Liver (tissue), 10 donors: ENCODE measurements at places on chromosomes 6 and 20.

GRCh38 chr20:24825591-24825990, 123.5 kb upstream of the CST7 start:
- no peaks in the 10 kb centered on the region for H3K27me3 ChIP-seq
- H3K27ac ChIP-seq = no peak overlapping the region
- no peaks in the 10 kb centered on the region for H3K4me1 ChIP-seq
- H3K36me3 ChIP-seq = no peaks in the 10 kb centered on the region
- no peak overlapping the region for H3K4me3 ChIP-seq

GRCh38 chr6:118649918-118650581, 1.3 kb downstream of the CEP85L start:
- peaks cover 20% of the 10 kb centered on the region for H3K4me1 ChIP-seq
- no peaks in the 10 kb centered on the region for H3K36me3 ChIP-seq
- peak overlapping the region; percentile 47 for H3K4me3 ChIP-seq
- H3K27ac ChIP-seq = peak overlapping the region; percentile 97

DNA sequence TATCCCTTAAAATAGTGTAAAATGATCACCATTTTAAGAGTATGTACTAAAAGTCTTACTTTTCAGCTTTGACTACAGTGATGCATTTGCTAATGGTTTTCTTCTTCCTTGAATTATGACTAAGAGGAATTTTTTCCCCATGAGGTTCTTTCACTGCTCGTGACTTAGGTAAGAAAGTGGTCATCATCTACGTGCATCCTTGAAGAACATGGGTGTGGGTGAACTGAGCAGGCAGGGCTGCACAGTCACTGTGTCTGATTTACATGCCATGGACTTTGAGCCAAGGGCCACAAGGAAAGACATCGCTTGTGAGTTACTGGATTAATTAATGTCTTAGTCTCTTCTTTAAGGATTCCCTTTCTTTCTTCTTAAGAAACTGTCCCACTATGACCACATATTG, 33.3 kb downstream of the NQO2 start:
- no peak overlapping the region for H3K4me3 ChIP-seq
- no peaks in the 10 kb centered on the region for H3K4me1 ChIP-seq
- no peak for DNase-seq
- H3K27me3 ChIP-seq = no peaks in the 10 kb centered on the region
- H3K27ac ChIP-seq = no peak overlapping the region

DNA sequence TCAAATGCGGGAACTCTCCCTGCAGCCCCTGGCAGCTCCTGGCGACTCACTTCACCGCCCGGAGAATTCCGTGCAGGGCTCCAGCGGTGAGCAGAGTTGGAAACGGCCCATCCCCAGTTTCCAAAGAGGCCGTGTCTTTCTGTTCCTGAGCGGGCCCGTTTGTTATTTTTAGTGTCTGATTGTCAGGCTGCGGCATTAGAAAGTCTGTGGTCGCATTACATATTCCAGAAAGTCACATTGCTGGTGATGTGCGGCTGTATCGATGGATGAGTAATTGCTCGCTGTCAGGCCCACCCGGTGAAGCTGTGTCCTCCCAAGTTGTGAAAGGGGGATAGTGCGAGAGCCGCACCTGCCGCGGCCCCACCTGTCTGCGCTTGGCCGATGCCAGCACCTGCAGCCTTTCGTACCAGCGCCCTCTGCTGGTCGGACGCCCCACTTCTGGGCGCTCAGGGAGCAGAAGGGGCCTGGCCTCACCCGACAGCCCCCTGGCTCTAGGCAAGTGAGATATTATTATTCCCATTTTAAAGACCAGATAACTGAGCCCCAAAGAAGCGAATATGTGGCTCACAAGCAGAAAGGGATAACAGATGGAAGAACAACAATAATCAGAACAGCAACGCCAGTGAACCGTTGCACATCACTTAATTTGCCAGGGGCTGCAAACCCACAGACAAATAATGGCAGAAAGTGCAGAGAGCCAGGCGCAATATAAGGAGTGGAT, 244.9 kb downstream of the TSHZ2 start:
- peaks cover 7% of the 10 kb centered on the region for H3K4me1 ChIP-seq
- H3K36me3 ChIP-seq = no peaks in the 10 kb centered on the region
- peak overlapping the region; percentile 42 for H3K4me3 ChIP-seq
- peak; percentile 84 for DNase-seq
- no peak overlapping the region for H3K27ac ChIP-seq

GRCh38 chr6:122423734-122424133, 24.3 kb downstream of the HSF2 start:
- no peaks in the 10 kb centered on the region for H3K27me3 ChIP-seq
- no peaks in the 10 kb centered on the region for H3K4me1 ChIP-seq
- DNase-seq = no peak
- H3K27ac ChIP-seq = no peak overlapping the region
- peaks cover 5% of the 10 kb centered on the region for H3K36me3 ChIP-seq
- H3K4me3 ChIP-seq = no peak overlapping the region

- DNase-seq = no peak
- H3K4me3 ChIP-seq = no peak overlapping the region
- H3K36me3 ChIP-seq = peaks cover 2% of the 10 kb centered on the region
- H3K4me1 ChIP-seq = no peaks in the 10 kb centered on the region
- H3K27ac ChIP-seq = no peak overlapping the region
- H3K27me3 ChIP-seq = no peaks in the 10 kb centered on the region
Measured at GRCh38 chr6:130065609-130066156, 47.3 kb downstream of the L3MBTL3 start.

GRCh38 chr6:9484091-9484490, 930.8 kb downstream of the TFAP2A start:
- H3K4me1 ChIP-seq = no peaks in the 10 kb centered on the region
- no peak overlapping the region for H3K27ac ChIP-seq
- H3K36me3 ChIP-seq = no peaks in the 10 kb centered on the region
- H3K4me3 ChIP-seq = no peak overlapping the region
- no peaks in the 10 kb centered on the region for H3K27me3 ChIP-seq

DNA sequence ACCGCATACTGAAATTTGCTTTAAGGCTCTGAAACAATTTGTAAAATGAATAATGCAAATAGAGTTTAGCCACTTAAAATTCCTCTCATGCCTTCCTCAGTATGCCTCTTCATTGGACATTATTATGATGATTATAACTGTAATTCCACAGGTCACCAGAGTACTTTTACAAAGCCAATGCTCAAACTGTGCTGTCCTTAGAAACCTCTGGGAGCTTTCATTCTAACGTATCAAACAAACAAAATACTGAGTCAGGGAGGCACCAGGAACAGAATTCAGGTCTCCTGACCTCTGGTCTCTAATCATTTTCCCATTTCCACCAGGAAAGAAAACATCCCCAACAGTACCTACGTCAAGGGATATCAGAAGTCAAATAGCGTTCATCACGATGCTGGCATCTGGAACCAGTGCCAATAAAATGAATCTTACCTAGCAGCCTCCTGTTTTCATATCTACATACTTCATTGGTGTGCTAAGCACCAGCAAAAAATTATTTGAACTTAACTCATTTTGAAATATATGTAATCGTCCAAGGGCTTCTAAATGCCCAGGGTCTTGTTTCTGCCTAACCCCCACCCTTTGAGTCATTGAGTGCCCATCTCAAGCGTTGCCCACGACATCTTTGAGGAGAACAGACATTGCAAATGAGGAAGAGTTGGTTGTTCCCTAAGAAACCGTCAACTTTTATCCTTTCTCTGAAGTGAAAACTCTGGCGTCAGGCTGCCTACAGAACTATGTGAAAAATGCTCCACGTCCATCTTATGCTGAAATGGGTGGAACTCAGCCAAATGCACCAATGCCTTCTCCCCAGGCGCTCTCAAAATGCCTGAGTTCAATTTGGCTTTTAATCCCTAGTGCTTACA, 37.9 kb downstream of the NEDD9 start:
- peaks cover 23% of the 10 kb centered on the region for H3K36me3 ChIP-seq
- H3K27ac ChIP-seq = no peak overlapping the region
- H3K4me1 ChIP-seq = no peaks in the 10 kb centered on the region
- no peak for DNase-seq
- H3K27me3 ChIP-seq = no peaks in the 10 kb centered on the region

- H3K4me1 ChIP-seq = no peaks in the 10 kb centered on the region
- no peak overlapping the region for H3K4me3 ChIP-seq
- no peaks in the 10 kb centered on the region for H3K36me3 ChIP-seq
- H3K27ac ChIP-seq = no peak overlapping the region
- no peaks in the 10 kb centered on the region for H3K27me3 ChIP-seq
- DNase-seq = peak; percentile 16
Measured at GRCh38 chr20:44052166-44052565, 134.8 kb downstream of the JPH2 start.

GRCh38 chr6:43436577-43437282, 9.4 kb downstream of the ABCC10 start:
- no peak for DNase-seq
- H3K4me3 ChIP-seq = no peak overlapping the region
- peaks cover 11% of the 10 kb centered on the region for H3K36me3 ChIP-seq
- no peaks in the 10 kb centered on the region for H3K4me1 ChIP-seq
- no peaks in the 10 kb centered on the region for H3K27me3 ChIP-seq

GRCh38 chr6:157757430-157758403, 65.3 kb upstream of the SNX9 start:
- H3K4me1 ChIP-seq = peaks cover 3% of the 10 kb centered on the region
- no peak overlapping the region for H3K4me3 ChIP-seq
- H3K36me3 ChIP-seq = no peaks in the 10 kb centered on the region
- H3K27me3 ChIP-seq = no peaks in the 10 kb centered on the region
- no peak for DNase-seq

DNA sequence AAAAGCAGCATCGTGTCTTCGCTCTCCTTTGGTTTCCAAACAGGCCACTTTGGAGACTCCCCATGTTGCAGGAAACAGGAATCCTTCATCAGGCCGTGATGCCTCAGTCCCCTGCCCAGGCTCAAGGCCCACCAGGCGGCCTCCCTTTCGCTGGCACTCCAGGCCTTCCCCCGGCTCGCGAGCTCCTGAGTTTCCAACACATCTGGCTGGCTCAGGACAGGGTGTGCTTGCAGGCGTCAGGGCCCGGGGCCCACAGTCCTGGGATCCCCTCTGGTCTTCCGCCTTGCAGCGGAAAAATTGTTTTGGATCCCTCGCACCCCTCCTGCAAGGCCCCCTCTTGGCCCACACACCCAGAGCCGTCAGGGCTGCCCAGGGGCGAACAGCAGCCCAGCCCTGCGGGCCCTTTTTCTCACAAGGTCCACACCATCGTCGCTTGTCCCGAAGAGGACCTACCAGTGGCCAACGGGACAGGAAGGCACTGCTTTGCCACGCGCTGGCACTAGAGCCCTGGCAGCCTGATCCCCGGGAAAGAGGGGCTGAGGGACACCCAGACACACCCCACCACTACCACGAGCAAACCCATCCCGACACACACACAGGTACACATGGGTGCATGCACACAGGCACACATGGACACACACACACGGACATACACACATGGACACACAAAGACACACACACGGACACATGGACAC, 1930.9 kb upstream of the DEFB115 start:
- H3K27me3 ChIP-seq = no peaks in the 10 kb centered on the region
- H3K4me1 ChIP-seq = no peaks in the 10 kb centered on the region
- H3K27ac ChIP-seq = no peak overlapping the region
- H3K36me3 ChIP-seq = no peaks in the 10 kb centered on the region
- no peak for DNase-seq

DNA sequence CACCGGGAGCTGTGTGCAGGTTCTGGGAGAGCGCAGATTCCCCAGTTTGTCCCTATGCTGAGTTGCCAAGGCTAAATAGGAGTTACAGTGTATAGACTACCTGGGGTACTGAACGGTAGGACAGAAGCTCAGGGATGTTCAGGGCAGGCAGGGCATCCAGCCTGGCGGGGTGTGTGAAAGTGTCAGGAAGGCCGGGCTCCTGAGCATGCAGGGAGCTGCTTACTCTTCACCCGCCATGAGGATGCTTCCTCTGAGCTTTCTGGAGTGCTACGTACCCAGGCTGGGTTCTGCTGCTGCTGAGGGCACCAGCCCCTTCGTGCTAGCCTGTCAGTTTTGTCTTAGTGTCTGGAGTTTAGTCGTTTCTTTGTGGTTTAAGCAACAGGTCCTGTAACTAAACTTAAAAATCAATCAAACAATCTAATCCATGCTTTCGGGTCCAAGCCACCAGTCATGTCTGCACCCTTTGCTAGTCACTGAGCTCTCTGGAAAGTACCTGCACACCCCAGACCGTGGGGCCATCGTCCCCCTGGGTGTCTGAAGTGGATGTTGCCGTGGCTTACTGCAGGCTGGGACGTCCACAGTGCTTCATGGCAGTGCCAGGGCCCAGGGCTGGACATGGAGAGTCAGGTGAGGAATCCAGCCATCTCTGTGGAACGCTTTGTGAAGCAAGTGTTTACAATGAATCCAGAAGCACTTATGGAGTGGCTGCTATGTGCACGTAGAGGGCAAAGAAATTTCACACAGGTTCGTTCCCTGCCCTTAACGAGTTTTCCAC, 220.3 kb upstream of the SNX9 start:
- H3K36me3 ChIP-seq = no peaks in the 10 kb centered on the region
- no peaks in the 10 kb centered on the region for H3K27me3 ChIP-seq

- no peak overlapping the region for H3K27ac ChIP-seq
- peaks cover 28% of the 10 kb centered on the region for H3K36me3 ChIP-seq
- no peak overlapping the region for H3K4me3 ChIP-seq
- DNase-seq = no peak
- no peaks in the 10 kb centered on the region for H3K4me1 ChIP-seq
Measured at GRCh38 chr20:41167118-41167470, 29.8 kb downstream of the PLCG1 start.

DNA sequence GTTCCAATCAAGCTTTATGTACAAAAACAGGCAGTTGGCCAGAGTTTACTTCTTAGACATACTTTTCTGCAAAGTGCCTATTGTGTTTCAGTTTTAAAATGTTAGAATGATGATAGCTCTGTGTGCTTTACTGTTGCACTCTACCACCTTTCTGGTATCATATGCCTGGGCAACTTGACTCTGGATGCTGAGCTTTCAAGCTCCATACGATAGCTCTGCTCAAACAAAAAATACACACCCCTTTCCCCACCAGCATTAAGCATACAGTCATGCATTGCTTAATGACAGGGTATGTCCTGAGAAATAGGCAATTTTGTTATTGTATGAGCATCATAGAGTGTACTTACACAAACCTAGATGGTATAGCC, 123.1 kb downstream of the RCAN2 start:
- DNase-seq = no peak
- no peaks in the 10 kb centered on the region for H3K36me3 ChIP-seq
- no peak overlapping the region for H3K4me3 ChIP-seq
- H3K27ac ChIP-seq = no peak overlapping the region
- no peaks in the 10 kb centered on the region for H3K27me3 ChIP-seq

DNA sequence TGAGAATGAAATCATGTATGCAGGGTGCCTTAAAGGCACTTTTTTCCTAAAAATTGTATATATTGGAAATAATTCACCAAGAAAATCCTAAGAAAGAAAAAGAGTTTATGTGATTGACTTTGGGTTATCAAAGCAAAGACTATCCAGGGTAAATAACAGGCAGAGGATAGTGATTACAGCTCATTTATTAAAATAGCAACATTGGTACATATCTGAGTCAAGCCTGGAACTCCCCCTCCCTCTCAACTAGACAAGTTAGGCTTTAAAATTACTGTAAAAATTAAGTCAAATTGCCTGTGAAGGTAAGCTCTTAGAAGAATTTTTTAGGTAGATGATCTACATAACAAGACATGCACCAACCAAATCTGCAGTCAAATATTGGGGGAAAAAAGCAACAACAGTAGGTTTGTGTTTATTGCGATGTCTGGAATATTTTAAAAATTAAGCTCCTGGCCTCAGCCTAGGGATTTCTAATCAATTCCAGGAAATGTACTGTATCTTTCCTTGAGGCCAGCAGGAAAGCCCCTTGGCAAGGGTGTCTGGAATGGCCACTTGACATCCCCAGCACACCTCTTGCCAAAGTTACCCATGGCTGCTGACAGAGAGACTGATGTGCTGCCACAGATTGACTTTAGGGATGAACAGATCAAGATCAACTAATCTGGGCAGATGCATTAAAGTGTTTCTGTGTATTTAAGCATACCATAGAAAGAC, 31.2 kb upstream of the HBS1L start:
- no peaks in the 10 kb centered on the region for H3K36me3 ChIP-seq
- H3K4me1 ChIP-seq = peaks cover 4% of the 10 kb centered on the region
- no peaks in the 10 kb centered on the region for H3K27me3 ChIP-seq
- no peak for DNase-seq
- no peak overlapping the region for H3K27ac ChIP-seq
